ENCODE measurements at places on chromosomes 3 and 15. TPM values are rescaled to one million over a fixed set of nuclear protein-coding genes. Genes with fewer than 3 reads are reported as not detected.
A peak's percentile ranks its signal among the peaks of the same experiment; 100 is the strongest.

GRCh38 chr3:181966393-181966792, 254.7 kb downstream of the SOX2 start:
- no peak for DNase-seq

GRCh38 chr15:89490814-89491315, 5.5 kb downstream of the RHCG start:
- DNase-seq, result no peak

DNA sequence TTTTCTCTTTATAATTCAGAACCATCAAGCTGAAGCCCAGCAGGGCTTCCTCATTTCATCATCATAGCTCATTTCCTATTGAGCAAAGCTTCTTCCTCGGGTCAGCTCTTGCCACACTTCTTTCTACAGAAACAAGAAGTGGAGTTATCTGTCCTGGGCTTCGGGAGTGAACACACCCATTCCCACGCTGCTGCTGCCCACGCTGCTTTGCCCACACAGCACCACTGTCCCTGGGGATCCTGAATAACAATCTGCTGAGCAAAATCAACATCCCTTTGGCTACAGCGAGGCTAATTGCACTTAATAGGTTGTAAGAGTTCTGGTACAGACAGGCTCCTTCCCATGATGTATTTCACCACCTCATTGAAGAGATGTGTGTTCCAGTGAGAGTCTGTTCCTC, 23.7 kb downstream of the CEP19 start:
- DNase-seq, result peak; percentile 64

GRCh38 chr15:92821491-92822116, 78.5 kb upstream of the CHD2 start:
- DNase-seq, result no peak

- no peak for DNase-seq
These were observed 131.7 kb upstream of the ZBED2 start for GRCh38 chr3:111726788-111727305.

- DNase-seq, result no peak
These were observed 249.7 kb upstream of the TTC14 start for GRCh38 chr3:180352261-180352660.

DNA sequence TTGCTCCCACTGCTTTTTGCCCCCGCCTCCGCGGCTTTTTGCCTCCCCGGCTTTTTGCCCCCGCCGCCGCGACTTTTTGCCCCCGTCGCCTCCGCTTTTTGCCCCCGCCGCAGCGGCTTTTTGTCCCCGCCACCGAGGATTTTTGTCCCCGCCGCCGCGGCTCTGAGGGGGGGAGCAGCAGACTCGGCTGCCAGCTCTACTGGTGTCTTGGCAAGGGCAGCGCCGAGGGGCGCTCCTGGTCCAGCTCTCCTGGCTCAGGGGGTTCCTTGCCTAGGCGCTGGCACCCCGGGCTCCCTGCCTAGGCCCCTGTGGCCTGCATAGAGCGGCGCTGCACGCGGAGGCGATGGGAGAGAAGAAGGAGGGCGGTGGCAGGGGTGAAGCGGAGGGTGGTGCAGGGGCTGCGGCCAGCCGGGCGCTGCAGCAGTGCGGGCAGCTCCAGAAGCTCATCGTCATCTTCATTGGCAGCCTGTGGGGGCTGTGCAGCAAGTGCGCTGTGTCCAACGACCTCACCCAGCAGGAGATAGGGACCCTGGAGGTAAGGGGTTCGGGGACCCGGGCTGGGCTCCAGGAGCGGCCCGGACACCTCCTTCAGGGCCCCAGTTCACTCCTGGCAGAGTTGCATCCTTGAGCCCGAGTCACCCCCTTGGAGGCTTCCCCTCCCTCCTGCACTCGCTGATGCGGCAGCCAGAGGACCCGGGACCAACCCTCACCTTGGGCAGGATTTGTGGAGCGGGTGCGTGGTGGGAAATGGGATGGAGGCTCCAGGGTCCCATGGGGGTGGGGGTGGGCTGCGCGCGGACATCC, 642.4 kb downstream of the GOLGA6L6 start:
- DNase-seq, result peak; percentile 40

DNA sequence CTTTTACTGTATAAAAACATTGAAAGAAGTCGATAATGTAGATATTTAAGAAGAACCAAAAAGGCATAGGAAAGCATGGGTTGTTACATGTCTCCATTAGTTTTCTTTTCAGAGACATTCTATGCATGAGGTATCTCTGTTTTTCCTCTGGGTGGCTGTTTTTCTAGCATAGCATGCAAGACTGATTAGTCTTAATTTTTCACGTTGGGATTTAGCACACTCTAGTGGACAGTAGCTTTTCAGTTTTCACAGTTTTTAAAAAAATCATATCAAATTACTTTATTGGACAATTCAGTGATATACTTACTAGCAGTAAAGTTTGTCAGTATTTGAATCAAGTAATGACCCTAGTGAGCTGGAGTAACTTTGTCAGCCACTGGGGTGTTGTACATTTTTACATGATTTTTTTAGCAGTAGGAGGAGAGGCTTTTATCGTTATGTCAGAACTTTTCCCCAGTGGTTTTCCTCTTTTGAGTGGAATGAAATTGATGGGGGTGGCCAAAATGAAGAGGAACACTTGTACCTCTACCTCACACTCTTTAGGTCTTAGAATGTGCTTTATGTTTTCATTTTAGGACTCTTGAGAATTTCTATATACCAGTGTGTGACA, 57.2 kb downstream of the SEC22A start:
- DNase-seq, result no peak

DNA sequence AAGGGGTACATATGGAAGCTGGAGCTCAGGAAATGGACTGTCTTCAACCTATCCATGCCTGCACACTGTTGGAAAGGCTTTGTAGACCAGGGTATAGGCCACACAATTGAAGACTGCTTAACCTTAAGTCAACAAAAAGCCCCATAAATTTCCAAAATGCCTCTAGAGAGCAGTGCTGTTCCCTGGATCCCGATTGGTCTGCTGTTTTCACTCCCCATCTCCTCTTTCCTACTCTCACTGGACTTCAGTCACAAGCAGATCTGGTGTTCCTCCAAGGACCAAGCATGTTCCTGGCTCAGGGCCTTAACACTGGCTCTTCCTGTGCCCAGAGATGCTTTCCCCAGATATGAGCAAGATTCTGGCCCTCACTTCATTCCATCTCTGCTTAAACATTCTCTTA, 22.8 kb upstream of the LRRC34 start:
- no peak for DNase-seq

Gene GOLGA6A
- not detected for total RNA-seq

DNA sequence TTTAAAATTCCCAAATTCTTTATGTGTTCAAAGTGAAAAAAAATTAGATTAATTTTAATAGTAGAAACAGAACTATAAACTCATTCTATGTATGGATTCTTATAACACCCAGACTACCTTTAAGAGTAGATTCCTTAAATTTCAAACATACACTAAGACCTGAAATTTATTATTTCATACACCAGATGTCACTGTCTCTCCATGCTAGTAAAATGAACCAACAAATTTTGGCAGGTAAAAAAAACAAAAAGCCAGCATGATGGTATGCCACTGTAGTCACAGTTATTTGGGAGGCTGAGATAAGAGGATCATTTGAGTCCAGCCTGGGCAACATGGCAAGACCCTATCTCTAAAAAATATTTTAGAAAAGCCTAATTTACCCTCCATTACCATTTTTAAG, 461.3 kb upstream of the NAALADL2 start:
- DNase-seq, result no peak

DNA sequence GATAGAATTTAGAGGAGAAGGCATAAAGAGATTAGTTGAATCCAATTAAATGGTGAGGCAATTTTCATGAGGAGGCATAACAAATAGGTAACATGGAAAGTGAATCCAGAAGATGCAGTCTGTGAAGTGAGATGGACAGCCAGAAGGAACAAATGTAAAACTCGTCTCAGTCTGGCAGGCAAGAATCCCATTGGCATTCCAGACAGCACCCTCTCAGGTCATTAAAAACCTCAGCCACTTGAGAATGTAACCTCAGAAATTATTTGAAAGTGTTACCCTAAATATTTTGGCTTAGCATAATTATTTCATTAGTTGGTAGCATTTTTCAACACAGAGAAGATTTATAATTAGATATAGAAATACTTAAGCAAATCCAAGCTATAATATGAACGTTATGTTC, 342.3 kb downstream of the LRRC3B start:
- DNase-seq, result no peak

DNA sequence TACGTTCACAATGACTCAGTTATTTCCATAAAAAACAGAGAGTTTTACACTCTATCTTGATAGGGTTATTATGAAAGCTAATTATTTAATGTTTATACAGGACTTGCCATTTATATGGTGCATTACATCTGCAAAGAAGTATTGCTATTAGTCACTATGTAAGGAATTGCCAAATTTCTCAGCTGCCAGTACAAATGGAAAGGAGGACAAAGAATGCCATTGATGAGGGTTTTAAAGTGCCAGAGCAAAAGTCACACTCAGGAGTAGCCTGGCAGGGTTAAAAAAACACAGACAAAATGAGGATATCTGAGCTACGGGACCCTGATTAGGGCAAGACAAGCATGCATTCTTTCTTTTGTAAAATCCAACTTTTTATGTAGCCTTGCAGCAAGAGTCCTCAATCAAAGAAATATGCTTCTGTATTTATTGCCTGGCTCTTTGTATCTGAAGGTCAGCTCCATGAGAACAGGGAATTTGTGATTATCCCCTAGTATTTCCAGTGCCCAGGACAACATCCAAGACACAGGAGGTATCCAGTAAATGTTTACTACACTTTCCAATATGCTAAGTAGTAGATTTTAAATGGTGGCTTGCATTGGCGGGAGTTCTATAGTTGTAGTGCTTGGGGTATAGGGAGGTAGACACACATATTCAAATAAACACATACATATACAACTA, 1013.6 kb downstream of the ROBO1 start:
- DNase-seq, result no peak

Gene ZNF80
- total RNA-seq, result 0.19 TPM

- DNase-seq, result no peak
These were observed 440.9 kb upstream of the CCDC54 start for GRCh38 chr3:106936337-106936736.

DNA sequence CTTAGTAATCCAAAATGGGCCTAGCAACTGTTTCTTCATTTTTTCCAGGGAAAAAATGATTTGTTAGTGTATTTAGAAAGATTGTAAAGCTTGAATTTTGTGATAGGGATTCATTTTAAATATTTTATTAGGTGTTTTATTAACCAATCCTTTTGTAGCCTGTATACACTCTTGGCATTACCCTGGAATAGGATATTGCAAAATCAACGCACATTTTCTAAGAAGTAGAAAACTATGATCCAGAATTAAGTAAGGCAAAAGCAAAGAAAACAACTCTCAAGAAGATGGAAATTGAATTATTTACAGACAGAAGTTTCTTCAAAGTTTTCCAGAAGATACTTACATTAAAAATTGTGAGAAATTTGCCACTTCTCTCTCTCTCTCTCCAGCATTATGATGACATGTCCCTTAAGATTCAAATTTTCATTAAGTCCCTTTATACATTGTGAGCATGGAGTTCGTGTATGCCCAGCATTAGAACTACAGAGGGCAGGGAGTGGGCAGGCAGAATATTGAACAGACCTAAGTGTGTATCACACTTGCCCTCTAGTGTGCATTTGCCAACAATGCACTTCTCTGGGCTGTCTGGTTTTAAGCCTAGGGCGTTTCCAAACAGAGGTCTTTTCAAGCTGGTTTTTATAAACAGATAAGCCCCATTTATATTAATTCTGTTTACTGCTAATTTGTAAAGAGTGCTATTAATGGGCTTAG, 28.5 kb upstream of the CMSS1 start:
- no peak for DNase-seq

DNA sequence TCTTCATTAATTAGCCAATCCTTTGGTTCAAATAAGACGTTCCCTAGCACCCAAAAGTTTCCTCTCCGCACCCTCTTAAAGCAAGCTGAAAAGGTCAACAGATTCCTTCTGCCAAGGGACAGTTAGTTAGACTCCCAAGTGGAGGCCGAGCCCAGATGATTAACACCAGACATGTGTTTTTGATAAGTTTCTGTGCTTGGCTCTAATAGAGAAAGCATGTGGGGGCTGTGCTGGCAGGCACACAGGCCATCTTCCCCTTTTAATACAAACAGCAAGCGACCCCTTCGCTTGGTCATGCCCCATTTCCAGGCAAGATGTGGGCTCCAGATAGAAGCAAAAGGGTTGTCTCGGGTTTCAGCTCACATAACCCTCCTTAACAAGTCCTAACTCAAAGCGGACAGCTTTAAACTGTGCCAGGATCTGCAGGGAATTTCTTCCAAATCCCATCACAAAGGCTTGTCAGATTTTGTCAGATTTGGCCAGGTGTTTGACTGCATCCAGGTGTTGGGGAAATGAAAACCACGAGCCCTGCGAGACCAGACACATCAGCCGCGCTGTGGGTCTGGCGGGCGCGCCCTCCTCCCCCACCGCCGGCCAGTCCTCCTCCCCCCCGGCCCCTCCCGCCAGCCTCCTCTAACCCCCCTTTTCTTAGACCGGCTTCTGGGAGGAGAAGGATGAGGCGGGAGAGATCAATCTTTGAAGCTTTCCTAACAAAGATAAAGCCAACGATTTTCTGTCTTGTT, 3.3 kb downstream of the HES1 start:
- DNase-seq, result peak; percentile 50

Gene SLC30A4
- 16.6 TPM for total RNA-seq

Gene CAMK2N2
- total RNA-seq, result not detected

DNA sequence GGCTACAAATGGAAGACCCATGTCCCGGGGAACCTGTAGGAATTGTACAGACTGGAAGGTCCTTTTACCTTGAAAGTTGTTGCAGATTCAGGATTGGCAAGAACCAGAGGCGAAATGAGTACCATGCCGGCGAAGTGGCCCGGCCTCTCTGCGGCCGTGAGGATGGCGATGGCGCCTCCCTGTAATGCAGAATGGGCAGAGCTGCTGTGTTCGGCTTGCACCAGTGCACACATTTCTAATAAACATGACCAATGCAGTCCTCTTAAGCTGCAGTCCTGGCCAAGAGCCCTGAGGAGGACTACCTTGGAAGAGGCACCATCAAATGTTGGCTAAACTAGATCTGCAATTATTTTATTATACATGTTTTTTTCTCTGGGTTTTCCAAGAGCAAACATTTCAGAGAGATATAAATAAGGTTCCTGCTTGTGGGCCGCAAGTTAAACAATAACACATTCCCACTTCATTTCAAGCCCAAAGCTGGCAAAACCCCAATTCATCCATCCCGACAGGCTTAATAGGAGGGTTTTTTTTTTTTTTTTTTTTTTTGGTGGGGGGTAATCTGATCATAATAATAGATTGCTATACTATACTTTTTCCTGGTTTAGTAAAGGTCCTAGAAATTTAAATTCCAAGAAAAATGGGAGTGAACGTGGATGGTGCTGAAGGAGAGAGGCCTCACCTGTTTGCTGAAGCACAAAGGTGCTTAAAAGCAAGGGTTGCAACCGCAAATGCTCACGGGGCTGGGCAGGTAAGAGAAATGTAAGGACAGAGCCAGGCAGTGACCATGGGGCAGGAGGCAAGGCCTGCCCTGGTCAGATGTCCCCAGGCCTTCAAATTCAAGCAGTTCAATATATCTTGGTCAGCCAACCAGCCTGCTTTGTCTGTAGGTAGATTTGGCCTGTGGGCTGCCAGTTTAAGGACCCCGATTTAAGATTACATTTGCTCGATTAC, 48.5 kb downstream of the ABTB1 start:
- DNase-seq, result no peak

Gene SPESP1
- 1.3 TPM for total RNA-seq

Gene PSTPIP1
- total RNA-seq, result 6.3 TPM

Gene CD200R1L
- not detected for total RNA-seq

GRCh38 chr15:62506217-62506805, 341.2 kb upstream of the C2CD4B start:
- DNase-seq, result no peak

Gene DUOXA1
- 1.6 TPM for total RNA-seq

Gene SETMAR
- 15.4 TPM for total RNA-seq

Data from mucosa of descending colon (tissue), 3 donors.